ENCODE measurements at places on chromosomes 3 and 15.
A peak's percentile ranks its signal among the peaks of the same experiment; 100 is the strongest.

DNA sequence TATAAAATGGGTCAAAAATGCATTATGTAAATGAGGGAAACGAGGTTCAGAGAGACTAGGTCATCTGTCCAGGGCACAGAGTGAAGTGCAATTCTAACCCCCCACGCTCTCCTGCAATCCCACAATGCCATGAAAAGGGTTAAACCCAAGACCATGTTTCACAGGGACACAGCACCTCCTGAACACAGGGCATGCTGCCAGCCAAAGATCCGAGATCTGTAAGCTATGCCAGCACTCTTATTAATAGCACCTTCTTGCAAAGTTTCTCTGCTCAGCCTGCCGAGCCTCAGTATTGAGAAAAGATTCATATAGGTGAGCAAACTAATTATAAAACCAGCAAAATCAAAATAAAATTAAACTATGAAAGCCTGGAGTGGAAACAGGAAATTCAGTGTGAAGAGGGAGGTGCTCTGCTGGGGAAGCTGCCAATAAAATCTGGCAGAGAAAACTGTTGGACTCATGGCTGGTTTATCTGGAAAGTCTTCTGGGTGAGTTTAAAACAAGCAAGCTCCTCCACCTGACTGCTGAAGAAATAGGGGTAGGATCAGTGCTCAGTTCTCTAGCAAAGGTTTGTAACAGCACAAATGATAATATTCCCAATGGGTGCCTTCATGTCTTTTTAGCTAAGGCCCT lies 50.3 kb downstream of the LRIG1 start:
- no peak for DNase-seq
- H3K36me3 ChIP-seq, result peaks cover 65% of the 10 kb centered on the region
- no peaks in the 10 kb centered on the region for H3K27me3 ChIP-seq
- no peak overlapping the region for H3K4me3 ChIP-seq
- H3K27ac ChIP-seq, result no peak overlapping the region

- peaks cover 32% of the 10 kb centered on the region for H3K27me3 ChIP-seq
- no peaks in the 10 kb centered on the region for H3K36me3 ChIP-seq
- no peak within 1 kb of the TSS for H3K27ac ChIP-seq
- no peaks in the 10 kb centered on the region for H3K4me1 ChIP-seq
- DNase-seq, result peak; percentile 84
- H3K4me3 ChIP-seq, result peak within 1 kb of the TSS; percentile 62
Measured at GRCh38 chr3:151460774-151461450, at the start of gene IGSF10. Gene IGSF10 (minus strand): TSS chr3:151461061. CDS start chr3:151458709, 2,352 bp downstream.

- no peak for DNase-seq
- H3K27ac ChIP-seq, result no peak overlapping the region
- no peaks in the 10 kb centered on the region for H3K4me1 ChIP-seq
- H3K4me3 ChIP-seq, result no peak overlapping the region
Measured at GRCh38 chr3:98008855-98009254, 26.3 kb downstream of the GABRR3 start.

- DNase-seq, result no peak
- no peak overlapping the region for H3K27ac ChIP-seq
- H3K4me3 ChIP-seq, result no peak overlapping the region
- H3K36me3 ChIP-seq, result no peaks in the 10 kb centered on the region
Measured at GRCh38 chr15:35741881-35742280, 195.9 kb upstream of the DPH6 start.

GRCh38 chr3:33202711-33203457 lies 15.7 kb downstream of the SUSD5 start:
- H3K27ac ChIP-seq, result no peak overlapping the region
- no peaks in the 10 kb centered on the region for H3K27me3 ChIP-seq
- no peaks in the 10 kb centered on the region for H3K4me1 ChIP-seq
- H3K36me3 ChIP-seq, result no peaks in the 10 kb centered on the region
- DNase-seq, result no peak

GRCh38 chr15:38577424-38577987 lies 12.9 kb upstream of the RASGRP1 start:
- H3K27me3 ChIP-seq, result peaks cover 14% of the 10 kb centered on the region
- H3K36me3 ChIP-seq, result no peaks in the 10 kb centered on the region
- DNase-seq, result no peak
- H3K4me3 ChIP-seq, result no peak overlapping the region
